ENCODE measurements at places on chromosomes 2 and 18.

DNA sequence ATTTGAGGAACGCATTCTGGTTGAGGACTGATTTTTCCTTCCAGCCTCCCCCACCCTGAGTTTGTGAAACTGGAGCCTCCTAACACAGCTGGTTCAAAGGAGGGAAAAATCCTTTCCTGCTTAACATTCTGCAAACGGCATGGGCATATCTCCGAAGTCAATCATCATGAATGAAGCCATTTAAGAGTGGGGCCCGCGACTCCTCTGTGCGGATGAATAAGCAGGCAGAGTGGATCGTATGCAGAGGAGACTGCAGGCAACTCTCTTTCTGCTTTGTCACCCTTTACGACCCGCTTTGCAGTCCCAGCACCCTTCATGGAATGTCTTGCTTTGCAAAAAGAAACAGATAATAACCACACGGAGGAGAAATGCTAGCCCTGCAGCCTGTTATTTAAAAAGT is 305.2 kb downstream of the CLIP4 start:
- DNase-seq: no peak

DNA sequence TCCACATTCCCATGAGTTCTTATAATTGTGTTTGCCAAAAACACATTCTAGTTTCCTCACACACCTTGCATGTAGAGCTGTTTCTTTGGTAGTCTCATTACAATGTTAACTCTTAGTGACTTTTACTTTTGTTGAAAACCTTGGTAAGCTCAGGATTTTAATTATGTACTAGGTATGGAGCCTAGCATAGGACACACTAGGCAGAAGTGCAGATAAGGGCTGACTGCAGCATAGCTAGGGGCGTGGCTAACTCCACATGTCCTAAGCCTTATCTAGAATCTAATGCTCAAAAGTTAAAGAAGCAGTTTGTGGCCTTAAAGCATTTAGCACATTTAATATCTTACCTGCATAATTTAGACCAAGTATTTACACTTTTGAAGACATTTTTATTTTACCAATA is 153.7 kb upstream of the FBXO11 start:
- no peak for DNase-seq

GRCh38 chr2:63992061-63992685 is 27.1 kb downstream of the VPS54 start:
- DNase-seq: no peak

- DNase-seq: no peak
These were observed 43.6 kb downstream of the NOL10 start for GRCh38 chr2:10646153-10646552.

DNA sequence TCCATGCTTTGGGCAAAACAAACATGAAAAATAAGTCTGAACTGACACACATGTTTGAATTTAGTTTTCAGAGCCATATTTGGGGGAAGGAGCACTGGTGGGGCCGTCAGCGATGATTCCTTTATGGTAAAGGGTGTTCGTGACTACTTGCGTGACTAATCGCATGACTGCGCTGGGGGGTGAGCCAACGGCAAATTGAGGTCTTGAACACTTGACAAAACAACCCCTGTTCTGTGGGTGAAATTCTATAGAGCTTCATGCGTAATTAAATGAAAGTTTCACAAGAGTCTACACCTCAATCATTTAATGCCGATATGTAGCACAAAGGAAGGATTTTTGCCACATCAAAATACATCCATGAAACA is 127.5 kb upstream of the CYP1B1 start:
- DNase-seq: no peak

DNA sequence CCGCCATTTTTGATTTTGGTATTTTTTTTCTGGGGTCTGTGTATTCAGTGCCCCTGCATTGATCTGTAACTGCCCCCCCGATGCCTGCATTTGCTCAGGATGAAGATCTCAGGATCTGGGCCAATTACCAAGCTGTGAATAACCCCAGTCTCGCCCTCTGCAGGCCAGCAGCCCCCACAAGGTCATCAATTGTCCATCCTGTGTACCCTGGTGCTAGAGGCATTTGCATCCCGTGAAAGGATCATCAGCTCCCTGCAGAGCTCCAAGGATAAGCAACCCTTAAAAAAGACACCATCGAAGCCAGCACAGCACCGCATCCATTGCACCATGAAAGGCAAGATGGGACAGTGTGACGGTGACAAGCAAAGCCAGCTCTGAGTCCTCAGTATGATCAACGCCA is 154.1 kb upstream of the KLHL29 start:
- no peak for DNase-seq

GRCh38 chr2:134282629-134283400 is 28.9 kb downstream of the MGAT5 start:
- peak; percentile 47 for DNase-seq

- DNase-seq: no peak
These were observed 1.3 kb downstream of the RASGRP3 start for GRCh38 chr2:33477473-33478468.

DNA sequence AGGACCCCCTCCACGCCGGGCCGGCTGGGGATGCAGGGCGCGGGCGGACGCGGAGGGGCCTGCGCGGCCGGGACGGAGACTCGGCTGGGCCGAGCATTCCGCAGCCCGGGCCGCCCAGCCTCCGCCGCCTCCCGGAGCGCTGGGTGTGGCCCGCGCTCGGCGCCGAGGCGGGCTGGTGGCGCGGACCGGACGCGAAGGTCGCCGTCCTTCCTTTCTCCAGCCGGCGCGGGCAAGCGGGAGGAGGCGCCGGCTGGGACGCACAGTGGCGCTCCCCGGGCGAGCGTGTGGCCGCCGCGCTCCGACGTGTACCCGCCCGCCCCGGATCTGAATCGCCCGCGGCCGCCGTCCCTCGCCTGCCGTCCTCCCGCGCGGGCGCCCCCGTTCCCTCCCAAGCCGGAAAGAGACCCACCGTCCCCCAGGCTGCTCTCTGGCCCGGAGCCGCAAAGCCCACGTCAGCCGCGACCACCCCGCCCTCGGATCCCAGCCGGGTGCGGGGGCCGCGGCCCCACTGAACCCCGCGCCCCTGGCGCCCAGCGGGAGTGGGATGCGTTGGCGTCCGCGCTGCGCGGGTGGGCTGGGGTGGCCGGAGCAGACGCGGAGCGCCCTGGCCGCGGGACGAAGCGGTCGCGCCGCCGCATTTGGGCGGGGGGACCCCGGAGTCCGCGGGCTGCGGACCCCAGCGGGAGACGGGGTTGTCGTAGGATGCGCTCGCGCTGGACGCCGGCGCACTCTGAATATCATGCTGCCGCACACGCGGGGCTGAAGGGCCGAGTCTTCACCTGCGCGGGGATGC is 634 bp downstream of the SPATS2L start:
- DNase-seq: no peak

GRCh38 chr2:239626961-239627592 is 226.3 kb upstream of the HDAC4 start:
- no peak for DNase-seq

GRCh38 chr2:226969417-226970080 is 133.7 kb downstream of the RHBDD1 start:
- no peak for DNase-seq

- DNase-seq: no peak
These were observed 4.1 kb upstream of the AQP4 start for GRCh38 chr18:26869640-26870039.

DNA sequence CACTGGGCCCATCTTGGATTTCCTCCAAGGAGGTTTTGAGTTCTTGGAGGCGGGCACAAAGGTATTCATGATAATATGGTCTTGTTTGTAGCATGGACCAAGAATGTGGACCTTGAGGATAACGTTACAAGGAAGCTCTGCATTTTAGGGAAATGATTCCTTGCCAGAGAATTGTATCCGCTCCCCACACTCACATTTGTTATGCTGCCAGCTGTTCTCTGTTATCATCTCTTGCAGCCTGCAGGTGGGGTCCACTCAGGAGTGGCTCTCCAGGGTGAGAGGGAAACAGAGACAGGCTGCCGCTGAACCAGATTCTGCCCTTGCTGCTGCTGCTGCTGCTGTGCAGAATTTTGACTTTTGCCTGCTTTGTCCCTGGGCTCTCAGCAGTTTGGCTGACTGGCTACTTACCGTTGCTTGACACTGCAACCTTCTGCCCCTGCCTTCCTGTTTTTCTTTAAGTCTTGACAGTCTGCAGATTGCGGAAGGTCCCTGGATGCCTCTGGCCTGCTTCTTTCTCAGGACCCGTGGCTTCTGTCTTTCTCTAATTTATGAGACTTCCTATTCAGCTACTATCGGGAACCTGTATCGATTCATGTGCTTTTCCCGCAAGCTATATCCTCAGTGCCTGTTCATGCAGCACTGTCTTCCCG is 122.3 kb upstream of the DOCK10 start:
- no peak for DNase-seq

DNA sequence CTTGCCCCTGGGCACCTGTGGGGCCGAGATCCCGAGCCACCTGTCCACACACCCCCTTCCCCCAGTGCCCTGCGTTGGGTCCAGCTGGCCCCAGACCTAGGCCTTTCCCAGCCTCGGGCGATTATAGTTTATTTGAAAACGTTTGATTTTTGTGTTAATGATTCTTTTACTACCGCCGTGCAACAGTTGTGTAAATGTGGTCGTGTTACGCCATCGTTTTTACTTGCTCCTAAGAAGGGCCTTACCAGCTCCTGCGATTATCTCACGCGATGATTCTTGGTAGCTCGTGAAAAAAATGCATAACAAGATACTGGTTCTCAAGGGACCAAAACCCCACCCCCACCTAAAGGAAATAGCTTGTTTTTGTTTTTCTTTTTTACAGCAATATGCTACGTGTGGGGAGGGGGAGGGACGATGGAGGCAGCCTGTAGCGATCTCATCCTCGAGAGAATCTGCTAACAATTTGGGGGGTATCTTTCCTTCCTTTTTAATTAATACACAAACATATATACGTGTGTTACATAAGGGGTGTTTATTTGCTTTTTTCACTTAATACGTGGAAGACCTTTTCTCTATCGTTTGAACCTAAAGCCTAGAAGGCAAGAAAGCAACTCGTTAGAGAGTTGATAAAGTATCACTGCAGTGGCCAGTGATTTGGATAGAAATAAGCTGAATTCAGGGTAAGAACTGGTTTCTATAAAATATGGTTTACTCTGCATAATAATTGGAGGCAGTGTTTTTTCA is 1.0 kb downstream of the ZDBF2 start:
- DNase-seq: no peak

DNA sequence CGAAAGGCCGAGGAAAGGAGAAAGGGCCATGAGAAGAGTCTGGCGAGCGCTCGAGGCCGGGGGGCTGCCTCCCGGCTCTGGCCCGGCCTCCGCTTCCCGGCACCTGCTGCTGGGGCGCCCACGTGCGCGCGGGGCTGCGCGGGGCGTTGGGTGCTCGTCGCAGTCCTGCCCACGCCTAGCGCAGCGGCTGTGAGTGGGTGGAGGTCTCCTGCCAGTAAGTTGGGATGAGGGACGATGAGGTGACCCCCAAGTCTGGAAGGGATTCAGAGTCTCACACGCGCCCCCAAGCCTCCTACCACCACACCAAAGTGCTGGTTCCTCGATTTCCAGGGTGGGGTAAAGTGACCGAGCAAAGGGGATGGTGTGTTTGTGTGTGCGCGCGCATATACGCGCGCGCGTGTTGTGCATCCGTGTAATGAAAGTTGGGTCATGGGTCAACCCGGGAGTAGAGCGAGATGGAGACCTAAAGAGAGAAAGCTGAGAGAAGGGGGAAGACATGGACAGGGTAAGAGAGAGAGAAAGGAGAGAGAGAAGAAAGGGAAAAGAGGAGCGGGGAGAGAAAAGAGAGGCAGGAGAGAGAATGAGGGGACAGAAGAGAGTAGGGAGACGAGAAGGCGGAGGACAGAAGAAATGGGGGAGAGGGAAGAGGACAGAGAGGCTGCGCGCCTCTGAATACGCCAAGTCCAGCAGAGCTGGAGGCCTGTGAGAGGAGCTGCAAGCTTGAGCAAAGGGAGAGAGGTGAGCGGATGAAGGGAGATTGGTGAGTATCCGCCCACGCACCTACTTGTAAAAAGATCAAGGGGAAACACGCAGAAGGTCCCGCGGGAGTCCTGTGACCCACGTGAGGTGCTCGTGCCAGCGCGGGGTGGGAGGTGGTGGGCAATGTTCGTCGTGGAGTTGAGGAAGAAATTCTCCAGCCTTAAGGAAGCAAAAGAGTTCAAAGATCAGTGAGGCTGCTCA is 1.7 kb upstream of the NETO1 start:
- DNase-seq: no peak

DNA sequence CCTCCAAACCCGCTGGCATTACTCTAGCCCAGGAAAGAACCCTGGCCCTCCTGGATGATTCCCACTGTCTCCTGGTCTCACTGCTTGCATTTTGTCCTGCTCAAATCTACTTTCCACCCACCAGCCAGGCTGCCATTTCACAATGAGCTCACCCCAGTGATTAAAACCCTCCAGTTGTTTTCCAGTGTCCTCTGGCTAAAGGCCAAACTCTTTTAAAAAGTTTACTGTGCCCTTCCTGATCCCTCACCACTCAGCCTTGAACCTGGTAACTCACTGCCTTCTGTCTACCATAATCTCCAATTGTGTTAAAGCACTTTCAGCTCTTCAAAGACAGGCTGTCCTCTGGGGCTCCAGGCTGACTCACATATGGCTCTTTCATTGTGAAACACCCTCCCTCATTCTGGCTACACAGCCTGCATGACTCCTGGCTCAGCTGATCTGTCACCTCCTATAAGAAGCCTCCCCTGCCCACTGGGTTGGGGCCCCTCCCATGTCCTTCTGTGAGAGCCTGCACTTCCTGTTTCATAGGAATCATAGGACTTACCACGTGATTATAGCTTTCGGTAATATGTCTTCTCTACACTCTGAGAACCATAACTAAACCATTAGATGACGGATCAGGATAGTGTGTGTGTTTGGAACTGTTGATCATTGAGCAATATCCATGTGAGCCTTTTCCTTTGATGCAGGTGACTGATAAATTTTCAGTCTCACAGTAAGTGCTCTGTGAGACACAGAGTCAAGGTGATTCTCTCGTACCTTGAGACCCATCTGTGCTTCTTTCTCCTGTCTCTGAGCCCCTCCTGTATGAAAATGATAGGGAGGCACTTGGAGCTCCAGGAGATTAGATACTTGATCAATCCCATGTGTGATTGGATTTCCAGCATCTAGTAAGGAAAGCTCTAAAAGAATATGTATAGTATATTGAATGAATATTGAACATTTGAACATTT is 590.8 kb upstream of the ID2 start:
- DNase-seq: peak; percentile 43

DNA sequence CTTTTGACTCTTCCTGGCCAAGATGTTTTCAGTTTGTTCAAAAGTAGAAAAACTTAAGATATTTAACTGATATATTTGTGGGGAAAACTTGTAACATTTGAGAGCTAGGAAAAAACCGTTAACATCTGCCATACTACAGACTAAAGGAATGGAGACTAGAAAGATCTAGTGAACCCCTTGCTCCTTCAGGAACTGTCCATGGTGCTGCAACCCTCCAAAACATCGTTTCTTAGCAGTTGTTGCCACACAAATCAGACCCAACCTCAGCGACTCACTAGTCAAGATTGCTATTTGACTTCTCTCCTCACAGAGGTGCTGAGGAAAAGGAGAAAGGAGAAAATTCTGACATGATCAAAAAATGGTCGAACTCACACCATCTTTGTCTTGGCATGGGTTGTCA is 393.8 kb upstream of the LYPD1 start:
- DNase-seq: no peak

GRCh38 chr2:157333304-157334047 is 7.9 kb upstream of the ERMN start:
- DNase-seq: no peak
